ENCODE measurements at places on chromosomes 2 and 18. TPM values are rescaled to one million over a fixed set of nuclear protein-coding genes. Genes with fewer than 3 reads are reported as not detected.

GRCh38 chr2:111202266-111203040 is 81.7 kb downstream of the BCL2L11 start:
- DNase-seq = no peak

DNA sequence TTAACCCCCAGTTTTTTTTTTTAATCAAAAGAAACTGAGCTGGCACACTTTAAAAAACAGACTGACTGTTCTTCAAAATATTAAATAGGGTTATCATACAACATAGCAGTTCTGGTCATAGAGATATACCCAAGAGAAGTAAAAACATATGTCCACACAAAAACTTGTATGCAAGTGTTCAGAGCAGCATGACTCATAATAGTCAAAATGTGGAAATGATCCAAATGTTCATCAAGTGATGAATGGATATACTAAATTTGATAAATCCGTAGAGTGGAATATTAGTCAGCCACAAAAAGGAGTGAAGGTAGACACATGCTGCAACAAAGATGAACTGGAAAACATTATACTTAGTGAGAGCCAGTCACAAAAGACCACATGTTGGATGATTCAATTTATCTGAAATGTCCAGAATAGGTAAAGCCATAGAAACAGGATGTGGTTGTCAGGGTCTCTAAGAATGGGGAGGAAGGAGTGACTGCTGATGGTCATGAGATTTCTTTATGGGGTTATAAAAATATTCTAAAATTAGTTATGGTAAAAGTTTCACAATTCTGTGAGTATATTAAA is 5.1 kb downstream of the SMIM21 start:
- DNase-seq = no peak

DNA sequence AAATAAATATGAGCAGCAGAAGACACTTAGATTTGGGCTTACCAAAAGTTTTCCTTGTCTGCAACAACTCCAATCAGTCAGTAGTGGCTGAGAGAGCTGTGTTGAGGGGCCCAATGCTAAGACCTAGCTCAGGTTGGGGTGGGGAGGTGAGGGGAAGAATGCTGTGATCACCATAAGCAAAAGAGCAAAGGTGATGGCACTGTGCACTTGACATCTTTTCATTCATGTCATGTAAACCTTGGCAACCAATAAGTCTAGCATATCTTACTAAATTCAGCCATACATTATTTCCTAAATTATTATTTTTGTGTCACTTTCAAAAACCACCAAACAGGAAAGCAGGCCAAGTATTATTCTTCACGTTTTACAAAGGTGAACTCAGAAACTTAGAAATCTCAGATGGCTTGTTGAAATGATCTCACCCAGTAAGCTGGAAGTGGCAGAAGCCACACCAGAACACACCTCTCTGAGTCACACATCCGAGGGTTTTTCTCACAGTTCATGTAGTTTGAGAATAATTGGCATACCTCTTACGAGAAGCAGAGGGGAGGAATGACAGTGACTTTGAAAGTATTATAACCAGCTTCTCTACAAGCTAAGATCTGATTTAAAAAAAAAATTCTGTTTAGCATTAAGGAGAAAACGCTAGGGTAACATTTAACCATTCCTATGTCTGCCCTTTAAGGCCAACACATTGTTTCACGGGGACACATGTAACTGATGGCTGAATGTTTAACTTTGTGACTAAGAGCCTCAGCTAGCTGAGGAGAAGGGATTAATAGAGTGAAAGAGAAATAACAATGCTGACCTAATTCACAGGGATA is 43.3 kb upstream of the SETBP1 start:
- no peak for DNase-seq

GRCh38 chr2:43885132-43885632 is 46.4 kb downstream of the ABCG8 start:
- DNase-seq = no peak

GRCh38 chr2:120878970-120879369 is 143.3 kb downstream of the GLI2 start:
- no peak for DNase-seq

- DNase-seq = no peak
Measured at GRCh38 chr2:62806231-62806630, 100.7 kb downstream of the EHBP1 start.

GRCh38 chr2:137775529-137775928 is 188.7 kb upstream of the HNMT start:
- no peak for DNase-seq

NOL4 gene
- total RNA-seq = 1.3 TPM

GRCh38 chr18:25533218-25533617 is 181.3 kb upstream of the ZNF521 start:
- DNase-seq = no peak

GRCh38 chr2:206614811-206615210 is 27.5 kb upstream of the FAM237A start:
- no peak for DNase-seq

- no peak for DNase-seq
Measured at GRCh38 chr2:206230060-206230762, 44.3 kb upstream of the ZDBF2 start.

DNA sequence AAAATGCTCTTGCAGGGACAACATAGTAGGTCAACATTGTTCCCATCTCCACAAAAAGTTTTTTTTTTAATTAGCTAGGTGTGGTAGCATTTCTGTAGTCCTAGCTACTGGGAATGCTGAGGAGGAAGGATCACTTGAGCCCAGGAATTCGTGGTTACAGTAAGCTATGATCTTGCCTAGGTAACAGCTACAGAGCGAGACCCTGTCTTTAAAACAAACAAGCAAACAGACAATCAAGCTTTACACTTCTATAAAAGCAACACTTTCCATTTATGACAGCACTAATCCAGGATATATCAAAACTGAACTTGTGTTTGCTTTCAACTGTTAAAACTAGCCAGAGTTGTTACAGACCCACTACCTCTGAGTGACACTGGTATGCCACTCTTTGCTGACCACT is 12.0 kb downstream of the UGT1A3 start:
- no peak for DNase-seq

- no peak for DNase-seq
Measured at GRCh38 chr2:70519453-70519852, 34.2 kb downstream of the TGFA start.

SP100 gene
- 53.6 TPM for total RNA-seq

KCNJ3 gene
- total RNA-seq = 0.62 TPM

SERPINB11 gene
- total RNA-seq = not detected

DNA sequence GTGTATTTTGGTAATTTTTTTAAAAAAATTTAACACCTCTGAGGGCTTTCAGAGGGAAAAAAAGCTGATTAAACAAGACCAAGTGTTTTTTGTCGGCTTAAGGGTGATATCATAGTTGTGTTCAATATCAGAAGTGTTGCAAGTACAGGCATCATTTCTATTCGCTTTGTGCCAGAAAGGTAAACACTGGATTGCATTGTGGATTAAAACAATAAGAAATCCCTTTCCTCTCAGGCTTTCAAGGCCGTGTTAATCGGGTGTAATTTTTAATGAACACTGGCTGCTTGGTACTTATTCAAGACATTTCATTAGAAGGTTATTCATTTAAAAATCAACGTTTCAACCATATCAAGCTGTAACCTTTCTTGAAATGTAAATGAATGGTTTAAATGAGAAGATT is 18.3 kb downstream of the FIGN start:
- DNase-seq = no peak
